ENCODE measurements at places on chromosomes 6 and 20.

DNA sequence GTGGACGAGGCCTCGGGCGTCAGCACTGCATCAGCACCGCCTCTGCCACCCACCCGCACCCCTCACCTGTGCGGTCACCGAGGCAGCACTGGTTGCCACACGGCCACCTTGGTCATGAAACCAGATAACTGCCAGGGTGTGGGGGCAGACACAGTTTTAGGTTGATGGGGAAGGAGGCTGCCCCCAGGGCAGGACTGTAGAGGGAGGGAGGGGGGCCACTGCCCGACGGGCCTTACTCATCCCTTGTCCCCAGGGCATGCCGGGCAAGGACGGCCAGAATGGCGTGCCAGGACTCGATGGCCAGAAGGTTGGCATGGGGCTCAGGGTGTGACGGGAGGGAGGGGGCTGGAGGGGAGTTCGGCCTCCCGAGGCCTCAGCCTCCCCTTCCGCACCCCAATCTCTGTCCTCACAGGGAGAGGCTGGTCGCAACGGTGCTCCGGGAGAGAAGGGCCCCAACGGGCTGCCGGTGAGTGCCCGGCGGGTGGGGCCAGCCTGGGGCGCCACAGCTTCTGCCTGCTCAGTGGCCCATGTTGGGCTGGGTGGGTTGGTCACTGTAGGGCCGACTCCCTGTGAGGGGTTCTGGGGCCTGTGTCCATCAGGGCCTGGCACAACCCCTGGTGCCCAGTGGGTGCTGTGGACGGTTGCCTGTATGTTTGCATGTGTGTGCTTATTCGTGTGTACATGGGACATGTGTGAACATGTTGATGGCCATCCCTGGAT is 11.8 kb downstream of the COL9A3 start:
- no peak for DNase-seq

DNA sequence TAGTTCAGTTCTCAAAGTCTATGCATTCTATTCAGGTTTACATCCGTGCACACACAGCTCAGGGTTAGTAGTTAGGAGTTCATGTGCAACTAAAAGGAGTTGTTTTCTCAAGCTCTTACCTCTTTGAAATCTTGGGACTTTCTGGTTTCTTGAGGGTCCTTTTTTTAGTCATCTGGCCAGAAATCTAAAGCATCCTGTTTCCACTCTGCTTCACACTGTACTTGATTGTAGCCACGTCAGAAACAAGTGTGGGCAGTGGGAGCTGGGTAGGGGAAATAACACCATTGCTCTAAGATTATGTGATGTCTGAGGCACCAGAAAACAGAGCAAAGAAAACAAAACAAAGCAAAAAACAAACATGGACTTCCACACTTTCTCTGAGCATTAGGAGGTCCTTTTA is 58.3 kb downstream of the HDGFL1 start:
- DNase-seq: no peak

DNA sequence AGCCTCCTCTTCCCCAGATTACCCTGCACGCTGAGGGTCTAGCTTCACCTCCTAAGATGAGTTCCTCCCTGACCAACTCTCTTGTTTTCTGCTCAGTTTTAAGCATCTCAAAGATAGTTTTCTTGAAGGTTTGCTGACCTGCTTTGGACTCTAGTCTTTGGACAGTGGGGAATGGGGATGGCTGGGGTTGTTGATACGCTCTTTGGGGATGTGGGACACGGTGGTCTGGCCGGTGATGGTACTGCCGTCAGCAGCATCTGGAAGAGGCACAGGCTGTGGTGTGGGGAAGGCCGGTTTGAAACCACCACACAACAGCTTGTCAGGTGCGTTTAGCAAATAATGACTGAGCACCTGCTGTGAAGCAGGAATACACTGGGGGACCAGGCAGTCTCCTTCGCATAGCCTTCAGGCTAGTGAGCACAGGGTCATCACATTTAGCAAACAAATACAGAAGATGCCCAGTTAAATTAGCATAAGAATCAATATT is 94.1 kb downstream of the TMEM242 start:
- no peak for DNase-seq

DNA sequence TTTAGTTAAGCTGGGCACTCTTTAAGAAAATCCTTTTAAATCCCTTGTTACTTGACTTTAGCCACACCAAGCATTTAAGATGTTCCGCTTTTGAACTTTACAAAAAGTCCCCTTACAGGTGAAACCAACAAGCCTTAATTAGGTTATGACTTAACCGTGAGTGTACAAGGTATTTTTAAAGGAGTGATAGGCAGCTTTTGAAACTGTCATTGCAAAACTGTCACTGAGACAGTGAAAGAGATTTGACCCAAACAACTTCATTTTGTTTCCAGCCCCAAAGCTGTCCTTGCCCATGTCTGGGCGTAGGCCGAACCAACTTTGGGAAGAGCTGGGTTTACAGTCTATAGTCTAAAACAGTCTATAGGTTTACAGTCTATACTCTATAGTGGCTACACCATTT is 305.4 kb downstream of the FARS2 start:
- DNase-seq: no peak

DNA sequence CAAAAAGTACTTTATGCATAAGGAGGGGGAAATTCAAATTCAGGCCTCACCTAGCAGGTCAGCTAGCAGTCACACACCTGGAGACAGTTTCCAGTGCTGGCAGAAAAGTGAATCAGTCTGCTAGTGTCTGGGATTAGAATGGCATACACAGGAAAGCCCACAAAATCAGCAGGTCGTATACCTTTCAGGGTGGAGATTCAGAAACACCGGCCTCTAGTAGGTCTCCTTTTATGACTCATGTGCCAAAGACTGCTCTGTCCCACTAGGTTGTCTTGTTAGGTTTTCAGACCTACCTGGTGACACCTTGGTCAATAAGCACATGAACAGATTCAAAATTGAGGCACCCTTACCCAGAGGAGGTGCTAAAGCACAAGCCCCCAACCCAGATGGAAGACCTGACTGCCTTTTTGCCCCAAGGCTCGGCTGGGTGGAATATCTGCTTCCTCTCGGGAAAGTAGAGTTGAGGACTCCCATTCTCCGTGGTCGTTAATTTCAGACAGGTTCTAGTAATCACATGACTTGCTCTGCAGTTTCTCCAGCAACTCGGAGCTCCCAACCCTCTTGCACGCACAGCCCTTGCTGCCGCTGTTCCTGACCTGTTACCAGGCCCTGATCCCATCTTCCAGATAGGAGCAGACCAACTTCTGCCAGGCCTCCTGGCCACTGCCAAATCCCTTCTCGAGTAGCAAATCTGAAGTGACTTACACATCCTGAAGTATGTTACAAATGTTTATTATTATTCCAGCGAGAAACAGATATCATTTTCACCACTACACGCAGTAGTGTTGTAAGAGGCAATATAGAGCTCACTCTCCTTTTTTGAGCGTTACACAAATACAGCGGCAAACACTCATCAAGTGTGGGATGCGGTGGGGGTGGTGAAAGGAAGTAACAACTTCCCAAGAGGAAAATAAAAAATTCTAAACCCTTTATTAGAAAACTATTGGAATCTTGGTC is 46.6 kb downstream of the AGPAT4 start:
- DNase-seq: no peak

DNA sequence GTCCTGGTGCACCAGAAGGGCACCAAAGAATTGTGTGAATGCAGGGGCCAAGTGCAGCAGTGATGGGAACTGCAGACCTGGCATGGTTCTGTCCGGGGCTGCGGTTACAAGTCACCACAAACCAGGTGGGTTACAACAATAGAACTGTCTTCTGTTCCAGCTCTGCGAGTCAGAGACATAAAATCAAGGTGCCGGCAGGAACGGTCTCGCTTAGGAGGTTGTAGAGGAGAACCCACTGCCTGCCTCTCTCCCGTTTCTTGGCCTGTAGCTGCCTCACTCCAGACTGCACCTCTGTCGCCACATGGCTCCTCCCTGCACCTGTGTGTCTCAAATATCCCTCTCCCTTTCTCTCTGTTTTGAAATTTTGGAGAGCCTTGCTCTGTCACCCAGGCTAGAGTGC is 143.3 kb downstream of the TAF4 start:
- no peak for DNase-seq

- no peak for DNase-seq
These were observed 79.2 kb upstream of the CD93 start for GRCh38 chr20:23165307-23165750.

- peak; percentile 5 for DNase-seq
These were observed 8.1 kb upstream of the SALL4 start for GRCh38 chr20:51810155-51811041.

- DNase-seq: no peak
These were observed 72.5 kb downstream of the ATP9A start for GRCh38 chr20:51695574-51696303.

DNA sequence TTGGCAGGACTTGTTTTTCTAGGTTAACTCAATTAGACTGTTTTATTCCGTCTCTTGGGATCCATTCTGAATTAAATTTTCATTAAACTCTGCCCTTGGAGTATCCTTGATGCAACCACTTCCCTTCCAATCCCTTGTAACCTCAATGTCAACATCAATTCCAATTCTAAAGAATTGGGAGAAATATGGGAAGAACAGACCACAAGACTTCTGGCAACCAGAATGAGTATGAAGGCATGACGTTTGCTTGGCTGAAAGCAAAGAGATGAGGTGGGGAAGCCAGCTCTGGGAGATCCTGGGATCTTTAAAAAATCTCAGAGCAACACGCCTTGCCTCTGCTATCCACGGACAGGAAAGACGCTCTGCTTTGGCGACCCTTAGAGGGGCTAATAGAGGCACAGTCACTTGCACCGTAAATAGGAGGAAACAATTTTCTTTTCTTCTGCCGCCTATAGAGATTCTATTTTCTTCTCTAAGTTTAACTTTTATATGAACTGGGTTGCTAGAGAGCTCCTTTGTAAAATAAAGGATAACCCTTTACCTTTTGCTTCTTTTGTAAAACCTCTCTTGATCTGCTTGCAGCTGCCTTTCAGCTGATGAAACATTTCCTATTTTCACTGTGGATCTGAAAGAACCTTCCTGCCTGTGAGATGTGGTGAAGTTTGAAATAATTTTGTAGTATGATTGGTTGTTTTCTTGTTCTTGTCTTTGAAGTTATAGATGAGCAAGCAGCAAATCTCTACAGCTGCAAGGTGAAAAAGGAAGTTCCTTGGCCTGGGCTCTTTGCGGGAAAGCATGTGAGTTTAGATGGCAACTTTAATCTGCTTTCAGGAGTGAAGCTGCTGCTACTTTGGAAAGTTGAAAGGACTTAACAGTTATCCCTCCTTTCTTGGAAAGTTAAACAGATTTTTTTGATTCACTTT is at the start of gene ASIP:
Gene ASIP (plus strand): TSS at position 731 of the 923 bp plus-strand sequence. CDS start 18,952 bp downstream, outside the sequence.
- no peak for DNase-seq

- DNase-seq: peak; percentile 41
These were observed 18.0 kb upstream of the SLCO4A1 start for GRCh38 chr20:62624325-62624690.

DNA sequence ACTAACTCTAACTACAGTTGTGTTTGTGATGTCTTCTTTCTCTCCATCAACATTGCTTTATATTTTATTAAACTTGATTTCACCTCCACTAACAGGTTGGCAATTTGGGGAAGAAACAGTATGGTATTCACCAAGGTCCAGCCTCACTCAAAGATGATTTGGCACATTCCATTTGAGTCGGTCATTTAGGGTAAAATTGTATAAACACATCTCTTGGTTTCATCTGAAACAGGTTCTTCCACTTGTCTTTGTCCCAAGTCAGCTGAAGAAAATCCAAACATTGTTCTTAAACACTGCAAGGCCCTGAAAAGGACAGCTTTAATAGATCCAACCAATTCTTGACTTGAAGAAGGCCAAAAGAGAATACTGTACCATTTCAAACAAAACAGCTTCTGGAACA is 104.9 kb upstream of the NT5E start:
- DNase-seq: no peak

- no peak for DNase-seq
These were observed 63.2 kb downstream of the FGD2 start for GRCh38 chr6:37068356-37069270.

- no peak for DNase-seq
These were observed 133.0 kb downstream of the CLIC5 start for GRCh38 chr6:45882671-45883070.

DNA sequence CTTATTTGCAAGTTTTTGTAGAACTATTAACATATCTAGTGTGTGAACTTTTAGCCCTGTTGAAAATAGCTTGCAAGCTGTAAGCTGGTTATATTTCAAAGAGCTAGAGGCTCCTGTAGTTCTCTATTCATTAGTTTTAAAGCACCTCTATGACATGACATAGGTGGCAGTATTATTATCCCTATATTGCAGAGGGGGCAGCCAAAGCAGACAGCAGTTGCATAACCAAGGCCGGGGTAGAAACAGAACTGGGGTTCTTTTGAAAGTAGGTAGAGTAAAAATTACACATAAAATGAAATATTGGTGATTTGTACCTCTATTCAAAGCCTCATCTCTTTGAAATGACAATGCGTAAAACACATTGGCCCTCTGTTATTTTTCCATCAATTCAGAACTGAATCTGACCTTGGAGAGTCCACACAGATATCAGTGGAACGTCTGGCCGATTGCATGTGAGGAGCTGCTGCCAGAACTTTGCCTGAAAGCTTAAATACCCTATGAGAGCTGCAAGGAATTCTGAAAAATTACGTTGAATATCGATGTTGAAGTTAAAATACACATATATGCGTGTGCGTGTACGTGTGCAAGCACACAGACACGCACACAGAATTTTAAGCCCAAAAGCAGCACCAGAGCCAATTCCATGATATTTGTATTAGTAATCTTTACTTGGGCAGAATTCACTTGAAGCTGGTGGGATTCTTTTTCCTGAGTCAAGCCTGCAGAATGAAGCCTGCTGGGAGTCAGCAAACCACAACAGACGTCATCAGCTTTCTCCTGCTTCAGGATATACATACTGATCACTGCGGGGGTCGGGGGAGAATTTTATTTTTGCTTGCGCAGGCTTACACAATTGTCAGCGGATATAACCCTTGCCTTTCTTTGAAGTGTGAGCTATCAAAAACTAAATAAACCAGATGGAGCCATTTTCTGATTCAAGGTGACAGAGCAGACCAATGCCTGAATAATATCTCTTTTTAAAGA is 163.2 kb downstream of the PDE7B start:
- no peak for DNase-seq

DNA sequence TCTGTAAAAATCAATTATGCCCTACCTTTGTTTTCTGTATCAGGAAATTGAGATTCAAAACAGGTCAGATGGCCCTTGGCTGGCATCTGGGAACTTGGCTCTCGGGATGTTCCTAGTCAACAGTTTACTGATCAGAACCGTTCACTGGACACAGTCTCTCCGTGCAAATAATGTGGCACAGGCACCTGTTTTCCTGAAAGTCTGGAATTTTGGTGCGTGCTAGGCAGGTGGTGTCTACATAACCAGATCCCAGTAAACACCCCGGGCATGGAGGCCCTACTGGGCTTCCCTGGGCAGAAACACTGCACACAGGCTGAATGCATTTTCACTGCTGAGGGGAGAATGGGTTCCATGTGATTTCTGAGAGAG is 7.5 kb downstream of the SNHG17 start:
- no peak for DNase-seq

DNA sequence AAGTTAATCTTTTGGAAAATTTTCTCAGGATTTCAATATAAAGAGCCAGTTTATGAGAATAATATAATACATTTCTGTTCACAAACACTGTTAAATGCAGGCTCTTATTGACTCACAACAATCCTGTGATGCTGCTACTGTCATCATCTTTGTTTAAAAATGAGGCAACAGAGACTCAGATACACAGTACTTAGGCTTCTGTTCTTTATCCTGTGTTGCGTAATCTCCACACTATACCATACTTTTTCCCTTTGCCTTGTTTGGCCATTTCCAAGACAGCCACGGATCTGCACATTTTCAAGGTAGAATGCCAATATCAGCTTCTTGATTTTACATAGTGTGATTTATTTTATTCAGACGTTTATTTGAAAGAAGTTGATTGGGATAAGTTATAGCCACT is 699.0 kb upstream of the CITED2 start:
- no peak for DNase-seq
